Mucosa of descending colon (tissue), 3 donors: ENCODE measurements at places on chromosomes 6 and 20. TPM values are rescaled to one million over a fixed set of nuclear protein-coding genes. Genes with fewer than 3 reads are reported as not detected.

Gene ZNF184
- 6.0 TPM for total RNA-seq

Gene PTCRA
- total RNA-seq: not detected

Gene RIPPLY2
- total RNA-seq: not detected

- DNase-seq: no peak
Measured at GRCh38 chr6:149960488-149960887, 3.3 kb upstream of the ULBP1 start.

GRCh38 chr20:2742934-2743559 is 50.5 kb downstream of the EBF4 start:
- no peak for DNase-seq

GRCh38 chr20:1707588-1708449 is 50.2 kb upstream of the SIRPG start:
- DNase-seq: no peak

DNA sequence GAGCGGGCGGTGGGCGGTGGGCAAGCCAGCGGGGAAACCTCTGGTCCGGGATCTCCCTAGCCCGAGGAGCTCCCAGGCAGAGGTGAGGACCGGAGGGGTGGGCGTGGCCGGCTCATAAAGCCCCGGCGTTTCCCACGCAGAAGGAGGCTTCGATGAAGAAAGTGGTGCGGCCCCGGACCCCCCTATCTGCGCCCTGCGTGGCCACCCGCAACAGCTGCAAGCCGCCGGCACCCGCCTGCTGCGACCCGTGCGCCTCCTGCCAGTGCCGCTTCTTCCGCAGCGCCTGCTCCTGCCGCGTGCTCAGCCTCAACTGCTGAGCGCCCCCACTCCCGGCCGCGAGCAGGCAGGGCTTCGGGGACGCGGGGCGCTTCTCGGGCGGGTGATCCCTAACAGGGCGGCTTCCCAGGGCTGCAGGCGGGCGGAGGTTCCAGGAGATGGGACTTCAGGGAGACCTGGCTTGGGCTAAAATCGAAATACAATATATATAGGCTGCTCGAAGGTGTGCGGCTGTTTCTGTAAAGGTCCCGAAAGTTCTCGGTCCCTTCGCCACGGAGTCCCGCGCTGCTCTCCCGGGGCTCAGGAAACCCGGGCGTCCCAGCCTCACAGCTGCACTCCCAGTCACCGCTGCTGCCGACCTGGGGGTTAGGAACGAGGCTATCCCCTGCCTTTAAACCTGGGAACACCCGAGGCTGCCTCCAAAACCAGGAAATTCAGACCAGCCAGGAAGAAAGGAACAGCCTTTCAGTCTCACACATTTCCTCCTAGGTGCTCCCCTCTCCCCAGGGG is 27.8 kb downstream of the ASIP start:
- DNase-seq: peak; percentile 61

DNA sequence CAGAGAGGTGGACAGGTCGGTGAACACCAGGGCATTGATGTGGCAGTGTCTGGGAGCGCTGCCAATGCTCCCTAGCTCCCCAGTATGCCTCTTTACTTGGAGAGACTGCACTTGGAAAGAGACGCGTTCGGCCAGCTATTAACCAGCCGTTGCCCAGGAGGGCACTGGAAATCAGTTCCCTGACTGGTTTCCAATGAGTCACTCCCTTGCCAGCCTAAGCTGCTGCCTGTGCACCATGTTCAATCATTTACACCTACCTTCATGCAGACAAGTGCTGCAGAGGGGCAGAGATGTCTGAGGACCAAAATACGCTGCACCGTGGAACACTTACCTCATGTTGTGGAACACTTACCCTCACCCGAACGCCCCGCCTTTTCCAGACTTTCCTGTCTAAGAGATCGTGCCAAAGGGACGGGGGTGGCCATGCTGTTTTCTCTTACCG is 151.6 kb downstream of the SOBP start:
- DNase-seq: no peak
